ENCODE measurements at places on chromosomes 5 and 9.
A peak's percentile ranks its signal among the peaks of the same experiment; 100 is the strongest.

GRCh38 chr9:124436320-124436719, 13.9 kb upstream of the ADGRD2 start:
- DNase-seq: no peak

DNA sequence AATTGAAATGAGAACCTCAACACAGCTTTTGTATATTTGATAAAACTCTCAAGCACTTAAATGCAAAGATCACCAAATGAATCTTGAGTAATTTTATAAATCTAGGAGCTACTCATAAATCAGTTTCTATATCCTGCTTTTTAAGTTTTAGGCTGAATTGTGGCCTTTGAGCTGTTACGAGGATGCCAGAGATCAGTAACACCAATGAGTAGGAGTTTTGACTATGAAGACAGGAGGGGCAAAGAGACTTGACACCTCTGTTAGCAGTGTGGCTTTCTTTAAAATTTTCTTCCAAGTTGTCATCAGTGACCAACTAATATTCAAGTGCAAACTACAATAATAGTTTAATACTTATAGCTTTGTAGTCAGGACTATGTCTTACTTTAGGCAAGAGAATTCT, 12.6 kb downstream of the PPIP5K2 start:
- no peak for DNase-seq

- peak; percentile 84 for DNase-seq
Measured at GRCh38 chr5:181260720-181261319, at the start of gene TRIM52. TSS of gene TRIM52 (minus strand) at chr5:181261143. CDS start at chr5:181260813, 330 bp downstream.

DNA sequence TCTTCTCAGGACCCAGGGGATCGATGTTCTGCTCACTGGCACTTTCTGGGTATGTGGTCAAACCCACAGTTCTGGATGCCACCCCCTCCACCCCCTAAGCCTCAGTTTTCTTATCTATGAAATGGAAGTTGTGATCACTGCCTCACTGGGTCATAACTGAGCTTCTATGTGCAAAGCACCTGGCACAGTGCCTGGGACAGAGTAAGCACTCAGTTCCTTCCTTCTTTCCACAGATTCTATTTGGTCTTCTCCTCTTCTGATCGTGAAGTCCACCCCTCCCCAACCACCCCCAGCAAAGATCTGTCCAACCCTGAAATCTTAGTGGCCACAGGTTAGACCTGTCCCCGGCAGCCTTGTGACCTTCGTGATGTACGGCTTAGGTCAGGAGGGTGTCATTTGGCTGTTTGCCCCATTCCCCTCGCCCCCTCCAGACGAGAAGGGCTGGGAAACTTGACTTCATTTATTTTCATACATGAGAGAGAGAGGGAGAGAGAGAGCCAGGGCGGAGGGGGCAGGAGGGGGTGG, 181.4 kb downstream of the FGF18 start:
- DNase-seq: no peak

GRCh38 chr5:39019254-39019653, 54.9 kb downstream of the RICTOR start:
- peak; percentile 16 for DNase-seq

DNA sequence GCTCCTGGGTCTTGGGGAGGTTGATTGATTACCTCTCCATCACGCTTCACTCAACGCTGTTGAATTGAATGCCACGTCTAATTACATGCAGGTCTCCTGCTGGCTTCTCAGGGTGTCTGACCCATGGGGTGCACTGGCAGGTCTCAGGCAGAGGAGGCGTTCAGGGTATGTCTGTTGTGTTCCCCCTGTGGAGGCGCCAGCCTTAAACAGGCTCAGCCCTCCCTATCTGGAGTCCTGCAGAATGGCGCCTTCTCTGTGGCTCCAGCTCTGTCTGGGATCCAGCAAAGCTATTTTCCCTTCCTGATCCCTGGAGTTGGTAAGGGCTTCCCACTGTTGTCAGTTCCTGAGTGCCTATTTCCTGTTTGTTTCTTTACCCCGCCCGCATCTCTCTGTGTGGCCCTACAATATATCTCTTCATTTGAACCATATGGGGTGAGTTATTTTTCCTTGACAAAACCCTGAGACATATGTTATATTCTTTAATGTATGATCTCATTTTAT, 150.0 kb downstream of the NTRK2 start:
- DNase-seq: no peak

- DNase-seq: no peak
Measured at GRCh38 chr5:44402084-44402483, 12.9 kb upstream of the FGF10 start.

DNA sequence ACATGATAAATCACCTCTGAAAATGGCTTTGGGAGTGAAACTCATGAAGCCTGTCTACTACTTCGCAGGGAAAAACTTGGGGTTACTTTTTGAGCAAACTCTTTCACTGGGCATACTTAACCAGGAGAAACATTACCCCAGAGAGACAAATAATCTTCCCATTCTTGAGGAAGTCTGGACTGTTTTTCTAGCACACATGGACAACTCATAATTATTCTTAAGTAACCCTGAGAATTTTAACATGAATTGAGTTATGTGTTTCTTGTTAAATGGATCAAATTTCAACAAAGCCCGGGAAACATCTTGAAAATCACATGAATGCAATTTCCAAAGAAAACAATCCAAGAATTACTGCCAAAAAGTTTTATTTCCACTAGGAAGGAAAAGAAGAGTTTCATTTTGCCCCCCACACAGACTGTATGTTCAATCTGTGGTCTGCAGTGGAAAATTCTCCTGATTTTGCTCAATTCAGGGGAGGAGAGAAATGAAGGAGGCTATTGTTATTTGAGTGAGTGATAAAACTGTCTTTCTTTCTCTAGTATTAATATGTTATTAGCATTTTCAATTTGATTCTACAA, 564.8 kb upstream of the CLINT1 start:
- no peak for DNase-seq

DNA sequence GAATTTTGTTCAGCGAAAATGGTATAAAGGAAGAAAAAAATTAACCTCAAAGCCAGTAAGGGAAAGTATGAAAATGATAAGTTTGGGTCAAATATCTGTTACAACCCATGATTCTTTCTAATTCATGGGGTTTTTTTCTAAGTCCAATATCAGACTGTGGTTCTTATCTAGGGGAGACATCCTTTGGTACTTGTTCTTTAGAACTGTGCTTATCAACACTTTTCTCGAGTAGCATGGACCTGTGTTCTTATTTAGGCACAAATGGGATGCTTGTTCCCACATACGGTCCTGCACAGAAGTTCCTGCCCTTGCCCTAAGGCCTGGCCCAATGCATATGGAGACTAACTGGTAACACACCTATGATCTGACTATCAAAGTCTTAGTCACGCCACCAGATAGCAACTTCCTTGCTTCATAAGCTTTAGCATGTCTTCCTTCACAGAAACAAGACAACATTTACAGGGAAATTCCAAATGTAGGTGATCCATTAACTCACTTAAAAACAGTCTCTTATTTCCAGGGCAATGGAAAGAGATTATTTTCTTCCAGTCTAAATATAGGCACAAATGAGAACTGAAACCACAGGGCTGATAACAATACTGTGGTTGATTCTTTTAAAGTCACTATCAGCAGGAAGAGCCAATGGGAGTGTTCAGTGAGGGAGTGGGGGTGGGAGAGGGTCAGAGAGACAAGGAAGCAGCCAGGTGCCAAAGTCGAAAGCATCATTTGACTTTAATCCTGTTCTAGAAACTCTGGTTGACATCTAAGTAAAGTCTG, 268.8 kb upstream of the ANKRD55 start:
- DNase-seq: no peak

GRCh38 chr9:5455181-5455580, 4.8 kb downstream of the CD274 start:
- no peak for DNase-seq

GRCh38 chr5:73291873-73292272, 118.9 kb downstream of the TMEM174 start:
- DNase-seq: no peak

- DNase-seq: no peak
Measured at GRCh38 chr5:2656206-2656605, 95.3 kb downstream of the IRX2 start.

DNA sequence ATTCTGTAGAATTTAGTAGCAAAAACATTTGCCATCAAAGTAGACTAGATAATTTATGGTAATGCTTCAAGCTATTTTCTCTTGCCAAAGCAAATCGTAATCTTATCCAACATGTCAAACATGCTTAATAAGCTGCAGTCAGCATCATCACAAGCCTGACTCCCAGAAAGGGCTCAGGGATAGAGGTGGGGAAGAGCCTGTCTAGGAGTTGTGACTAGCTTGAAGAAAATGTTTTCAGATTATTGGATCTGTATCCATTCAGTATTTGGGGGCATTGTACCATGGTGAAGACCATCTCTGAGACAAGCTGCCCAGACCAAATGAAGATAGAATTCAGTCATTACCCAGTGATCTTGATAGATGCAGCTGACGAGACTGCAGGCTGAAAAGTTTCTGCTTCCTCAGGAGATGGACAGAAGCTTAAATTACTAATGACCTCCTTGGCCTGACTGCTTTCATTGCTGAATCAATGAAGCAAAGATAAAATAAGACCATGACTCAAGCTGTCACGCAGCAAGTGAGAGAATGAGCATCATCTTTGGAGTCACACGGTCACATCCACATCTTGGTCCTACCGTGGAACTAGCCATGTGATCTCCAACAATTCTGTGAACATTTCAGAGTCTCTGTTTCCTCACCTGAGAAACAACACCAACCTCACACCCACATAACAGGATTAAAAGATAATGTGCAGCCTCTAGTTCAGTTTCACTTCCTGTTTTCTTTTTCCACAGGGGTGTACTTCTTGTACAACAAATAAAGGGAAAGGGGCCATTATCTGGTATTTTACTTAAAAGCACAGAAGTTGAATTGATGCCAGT, 9.4 kb downstream of the ERAP2 start:
- DNase-seq: no peak

DNA sequence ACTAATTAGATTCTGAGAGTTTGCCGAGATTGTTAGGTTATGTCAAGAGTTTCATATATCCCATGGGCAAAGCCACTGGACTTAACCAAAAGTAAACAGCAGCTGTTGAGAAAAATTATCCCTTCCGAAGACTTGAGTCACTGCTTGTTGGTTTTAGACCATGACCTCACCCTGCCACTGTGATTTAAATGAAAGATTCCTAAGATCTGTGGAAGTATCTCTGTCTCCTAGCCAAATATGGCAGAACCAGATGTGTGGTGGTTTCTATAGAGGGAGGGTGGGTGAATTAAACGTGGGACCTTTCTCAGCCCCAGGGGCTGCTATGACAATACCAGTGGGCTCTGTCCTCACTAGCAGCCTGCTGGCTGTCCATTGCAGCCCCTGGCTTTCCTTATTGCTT, 19.3 kb downstream of the DMRT3 start:
- no peak for DNase-seq

DNA sequence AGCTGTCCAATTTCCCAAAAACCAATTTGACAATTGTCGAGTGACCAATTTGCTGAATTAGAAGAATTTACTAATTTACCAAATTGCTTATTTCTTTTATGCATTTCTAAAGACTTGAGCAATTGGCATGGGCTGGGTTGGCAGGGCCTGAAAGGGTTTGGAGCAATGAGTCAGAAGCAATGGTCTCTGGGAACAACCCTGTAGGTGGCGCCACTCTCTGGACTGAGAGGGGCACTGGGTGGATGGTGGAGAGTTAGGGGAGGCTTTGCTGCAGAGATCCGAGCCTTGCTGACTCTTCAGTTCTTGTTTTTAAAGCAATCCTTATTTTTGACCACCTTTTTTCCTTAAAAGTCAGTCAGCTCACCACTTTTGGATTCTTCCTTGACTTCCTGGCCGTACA, 71.5 kb upstream of the RPS23 start:
- DNase-seq: peak; percentile 67

DNA sequence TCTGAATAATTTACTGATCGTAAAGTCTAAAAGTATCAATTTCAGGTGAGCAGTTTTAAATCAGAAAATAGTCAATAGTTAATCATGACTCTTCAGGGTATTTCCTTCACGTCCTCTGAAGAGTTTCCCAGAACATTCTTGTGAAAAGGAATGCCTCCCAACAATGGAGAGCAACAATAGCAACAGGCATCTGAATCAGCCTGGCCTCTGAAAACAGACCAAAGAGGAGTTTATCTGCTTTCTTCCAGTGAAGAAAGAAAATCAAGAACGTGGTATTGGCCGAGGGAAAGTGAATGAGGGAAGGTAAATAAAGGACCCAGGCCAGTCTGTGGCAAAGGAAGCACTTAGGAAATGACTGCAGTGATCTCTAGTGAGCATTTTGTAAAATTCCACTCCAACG, 26.1 kb upstream of the RASGEF1C start:
- DNase-seq: no peak

DNA sequence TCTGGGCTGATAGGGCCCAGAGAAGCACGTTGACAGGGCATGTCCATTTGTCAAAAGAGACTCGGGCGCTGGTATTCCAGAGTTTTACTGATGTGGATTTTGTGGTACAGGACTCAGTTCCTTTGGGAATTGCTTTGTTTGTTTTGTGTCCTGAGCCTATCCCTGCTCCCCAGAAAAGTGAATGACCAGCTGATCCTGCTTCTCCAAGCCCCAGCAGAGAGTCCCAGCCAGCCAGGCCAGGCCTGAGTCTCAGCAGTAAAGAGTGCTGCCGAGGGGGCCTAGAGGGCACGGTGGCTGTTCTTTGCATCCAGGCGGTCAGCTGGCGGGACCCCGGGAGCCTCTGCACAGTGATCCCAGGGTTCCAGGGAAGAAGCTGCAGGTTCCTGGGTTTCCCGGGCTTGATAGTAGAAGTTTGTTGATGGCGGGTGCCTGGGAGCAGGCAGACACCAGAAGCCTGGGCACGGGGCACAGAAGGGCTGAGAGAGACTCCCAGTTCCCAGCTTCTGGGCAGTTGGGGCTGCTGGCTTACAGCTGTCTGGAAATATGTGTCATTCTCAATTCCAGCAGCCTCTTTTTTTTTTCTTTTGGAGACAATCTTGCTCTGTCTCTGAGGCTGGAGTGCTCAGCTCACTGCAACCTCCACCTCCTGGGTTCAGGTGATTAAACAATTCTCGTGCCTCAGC, 8.7 kb downstream of the PRDM12 start:
- DNase-seq: no peak

- DNase-seq: no peak
Measured at GRCh38 chr5:133405275-133406034, 206.9 kb downstream of the FSTL4 start.

GRCh38 chr5:143065996-143066522, 295.9 kb downstream of the ARHGAP26 start:
- no peak for DNase-seq

GRCh38 chr9:20197976-20198685, 409.3 kb upstream of the SLC24A2 start:
- DNase-seq: peak; percentile 77
